ENCODE measurements at places on chromosomes 12 and 14.
A peak's percentile ranks its signal among the peaks of the same experiment; 100 is the strongest.

- DNase-seq, result peak; percentile 72
Measured at GRCh38 chr12:46383654-46384450, 11.3 kb upstream of the SLC38A2 start.

GRCh38 chr12:52615208-52615868 lies 3.0 kb downstream of the KRT73 start:
- DNase-seq, result no peak

GRCh38 chr12:2456813-2457186 lies 338.0 kb upstream of the FKBP4 start:
- no peak for DNase-seq

- DNase-seq, result no peak
Measured at GRCh38 chr12:124046456-124046740, 73.4 kb downstream of the ZNF664 start.

DNA sequence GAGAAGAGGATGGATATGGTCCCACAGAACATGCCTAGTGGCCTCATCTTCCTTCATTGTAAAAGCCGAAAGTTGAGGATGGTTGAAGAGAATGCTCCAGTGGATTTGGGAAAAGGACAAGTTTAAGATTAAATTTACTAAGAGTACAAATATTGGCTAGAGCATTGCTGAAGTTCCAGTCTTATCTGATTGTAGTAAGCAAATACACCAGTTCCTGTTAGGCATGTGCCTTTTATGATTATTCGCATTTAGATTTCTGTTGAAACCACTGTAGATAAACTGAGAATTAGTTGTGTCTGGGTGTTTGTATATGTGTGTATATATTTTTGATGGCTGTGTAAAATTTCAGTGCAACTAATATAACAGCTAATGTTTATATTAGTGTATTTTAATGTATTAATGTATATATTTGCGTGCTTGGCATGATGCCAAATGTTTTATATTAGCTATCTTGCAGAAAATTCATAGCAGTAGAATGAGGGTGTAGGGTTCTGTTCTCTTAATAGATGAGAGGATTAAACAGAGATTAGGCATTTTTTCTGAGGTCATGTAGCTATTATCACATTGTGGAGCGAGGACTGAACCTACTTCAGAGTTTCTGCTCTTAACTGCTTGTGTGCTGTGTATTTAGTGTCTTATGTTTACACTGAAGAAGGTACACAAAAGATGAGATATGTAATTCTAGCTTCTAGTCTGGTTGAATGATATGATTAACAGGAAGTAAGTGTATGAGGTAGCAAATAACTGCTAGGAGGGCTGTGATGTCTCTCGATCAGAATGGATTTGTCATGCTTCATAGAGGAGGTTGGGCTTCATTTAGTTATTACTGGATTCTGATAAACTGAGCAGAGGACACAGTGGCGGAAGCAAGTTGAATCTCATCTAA lies 21.1 kb downstream of the FKBP3 start:
- DNase-seq, result no peak

GRCh38 chr14:26709019-26709418 lies 111.2 kb upstream of the NOVA1 start:
- no peak for DNase-seq

- DNase-seq, result no peak
Measured at GRCh38 chr14:81589381-81590065, 55.9 kb upstream of the SEL1L start.

GRCh38 chr12:118689793-118690192 lies 291.5 kb upstream of the SRRM4 start:
- DNase-seq, result no peak

GRCh38 chr12:84638811-84639368 lies 273.7 kb downstream of the SLC6A15 start:
- no peak for DNase-seq

- no peak for DNase-seq
Measured at GRCh38 chr12:108850854-108851573, 6.4 kb downstream of the SSH1 start.

- no peak for DNase-seq
Measured at GRCh38 chr12:80293759-80294158, 150.3 kb upstream of the PTPRQ start.

GRCh38 chr14:96130391-96130790 lies 74.2 kb upstream of the BDKRB2 start:
- no peak for DNase-seq

GRCh38 chr12:57621497-57622292 lies 10.5 kb downstream of the ARHGEF25 start:
- peak; percentile 99 for DNase-seq

GRCh38 chr14:97113339-97113738 lies 316.2 kb downstream of the VRK1 start:
- DNase-seq, result no peak

GRCh38 chr12:69932676-69933552 lies 107.9 kb downstream of the MYRFL start:
- DNase-seq, result no peak

- DNase-seq, result no peak
Measured at GRCh38 chr12:54941659-54942058, 42.9 kb downstream of the TESPA1 start.

DNA sequence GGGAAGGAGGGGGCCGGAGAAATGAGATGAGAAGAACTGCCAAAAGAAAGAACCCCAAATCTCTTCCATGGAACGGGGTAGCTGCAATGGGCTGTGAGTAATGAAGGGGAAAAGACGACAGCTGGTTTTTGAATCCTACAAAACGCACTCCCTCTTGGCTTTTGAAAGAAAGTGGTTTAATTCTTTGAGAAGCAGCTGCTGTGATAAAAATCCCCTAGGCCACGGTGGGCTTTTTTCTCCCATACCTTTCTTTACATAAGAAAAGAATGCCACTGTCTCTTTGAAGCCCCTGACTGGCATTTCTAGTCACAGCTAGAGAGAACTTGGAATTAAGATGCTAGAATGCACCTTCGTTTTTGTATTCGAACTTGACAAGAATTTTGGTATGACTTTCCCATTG lies 486.1 kb downstream of the GLT1D1 start:
- DNase-seq, result no peak

DNA sequence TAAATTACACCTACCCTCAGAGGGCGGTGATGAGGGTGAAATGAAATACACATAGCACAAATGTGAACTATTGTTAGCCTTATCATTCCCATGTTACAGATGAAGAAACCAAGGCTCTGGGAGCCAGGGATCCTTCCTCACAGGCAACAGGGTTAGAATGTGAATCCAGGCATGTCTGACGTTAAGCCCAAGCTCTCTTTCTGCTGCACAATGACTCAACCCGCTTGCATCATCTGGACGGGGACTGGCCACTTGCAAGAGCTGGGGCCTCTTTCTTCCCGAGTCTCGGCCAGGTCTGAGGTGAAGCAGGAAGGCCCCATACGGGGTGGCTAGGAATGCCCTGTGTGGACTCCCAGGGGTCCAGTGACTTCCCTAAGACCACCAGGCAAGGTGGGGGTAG lies 105.2 kb downstream of the RBM19 start:
- peak; percentile 27 for DNase-seq

GRCh38 chr14:98489115-98489514 lies 782.9 kb downstream of the BCL11B start:
- DNase-seq, result no peak

DNA sequence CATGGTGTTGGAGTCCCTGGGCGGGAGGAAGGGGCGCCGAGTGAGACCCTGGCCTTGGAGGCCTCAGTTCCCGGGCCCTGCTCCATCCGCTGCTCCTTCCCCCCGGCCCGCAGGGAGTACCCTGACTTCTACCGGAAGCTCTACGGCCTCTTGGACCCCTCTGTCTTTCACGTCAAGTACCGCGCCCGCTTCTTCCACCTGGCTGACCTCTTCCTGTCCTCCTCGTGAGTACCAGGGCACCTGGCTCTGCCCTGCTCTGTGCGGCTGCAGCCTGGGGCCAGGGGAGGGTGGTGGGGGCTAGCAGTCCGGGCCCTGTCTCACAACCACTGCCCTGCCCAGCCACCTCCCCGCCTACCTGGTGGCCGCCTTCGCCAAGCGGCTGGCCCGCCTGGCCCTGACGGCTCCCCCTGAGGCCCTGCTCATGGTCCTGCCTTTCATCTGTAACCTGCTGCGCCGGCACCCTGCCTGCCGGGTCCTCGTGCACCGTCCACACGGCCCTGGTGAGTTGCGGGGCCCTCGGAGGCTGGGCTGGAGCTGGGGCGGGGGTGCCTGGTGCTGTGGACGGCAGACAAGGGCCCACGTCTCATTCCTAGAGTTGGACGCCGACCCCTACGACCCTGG lies 7.0 kb downstream of the NOC4L start:
- DNase-seq, result no peak

Measured in GOT3 (cell line).